D341Med (cell line): ENCODE measurements at places on chromosomes 5 and 9.

DNA sequence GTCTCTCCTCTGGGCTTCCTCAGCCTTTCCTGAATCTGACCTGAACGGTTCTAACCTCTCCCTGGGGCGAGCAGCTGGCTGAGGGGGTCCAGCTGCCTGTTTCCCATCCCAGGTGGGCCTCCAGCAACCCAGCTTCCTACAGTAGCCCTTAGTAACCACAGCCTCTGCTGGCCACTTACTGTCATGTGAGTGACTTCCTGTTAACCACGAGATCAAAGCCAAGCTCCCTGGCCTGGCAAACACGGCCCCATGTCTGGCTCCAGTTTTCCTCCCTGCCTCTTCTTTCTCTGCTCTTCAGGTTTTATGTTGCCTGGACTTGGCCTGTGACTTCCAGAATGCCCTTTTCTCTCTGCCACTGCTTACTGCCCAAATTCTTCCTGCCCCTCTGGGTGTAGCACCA, 47.2 kb upstream of the DAB2IP start:
- DNase-seq, result no peak

DNA sequence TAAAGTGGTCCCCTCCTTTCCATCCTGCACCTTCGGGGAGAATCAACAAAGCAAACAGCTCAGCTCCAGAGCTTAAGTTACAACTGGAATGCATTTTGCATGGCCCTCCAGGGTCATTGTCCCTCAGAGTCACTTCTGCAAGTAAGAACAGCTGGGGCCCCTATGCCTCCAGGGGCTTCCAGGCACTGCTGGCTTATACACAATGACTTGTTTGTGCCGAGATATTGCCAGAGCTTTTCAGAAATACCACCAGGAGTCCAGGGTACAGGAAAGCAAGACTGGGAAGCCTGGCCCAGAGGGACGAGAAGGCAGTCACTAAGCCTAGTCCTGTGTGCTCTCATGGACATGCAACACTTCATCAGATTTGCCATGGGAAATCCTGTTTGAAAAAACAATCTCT, 11.3 kb downstream of the FRMD3 start:
- no peak for DNase-seq

DNA sequence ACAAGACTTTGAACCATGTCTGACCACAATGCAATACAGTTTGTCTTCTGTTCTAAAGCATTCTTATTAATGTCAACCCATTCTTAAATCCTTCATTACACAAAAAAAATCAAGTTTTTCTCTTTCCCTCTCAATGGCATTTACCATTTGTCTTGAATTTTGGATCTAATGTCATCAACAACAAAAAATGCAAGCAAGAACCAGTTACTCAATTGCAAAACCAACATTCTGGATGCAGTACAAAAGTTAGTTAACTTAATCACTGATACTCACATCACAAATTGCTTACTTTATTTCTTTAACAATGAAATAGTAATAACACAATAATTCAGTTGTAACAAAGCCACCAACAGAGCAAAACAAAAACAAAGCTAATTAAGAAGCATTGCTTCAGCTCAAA, 6.0 kb downstream of the C9orf40 start:
- no peak for DNase-seq

DNA sequence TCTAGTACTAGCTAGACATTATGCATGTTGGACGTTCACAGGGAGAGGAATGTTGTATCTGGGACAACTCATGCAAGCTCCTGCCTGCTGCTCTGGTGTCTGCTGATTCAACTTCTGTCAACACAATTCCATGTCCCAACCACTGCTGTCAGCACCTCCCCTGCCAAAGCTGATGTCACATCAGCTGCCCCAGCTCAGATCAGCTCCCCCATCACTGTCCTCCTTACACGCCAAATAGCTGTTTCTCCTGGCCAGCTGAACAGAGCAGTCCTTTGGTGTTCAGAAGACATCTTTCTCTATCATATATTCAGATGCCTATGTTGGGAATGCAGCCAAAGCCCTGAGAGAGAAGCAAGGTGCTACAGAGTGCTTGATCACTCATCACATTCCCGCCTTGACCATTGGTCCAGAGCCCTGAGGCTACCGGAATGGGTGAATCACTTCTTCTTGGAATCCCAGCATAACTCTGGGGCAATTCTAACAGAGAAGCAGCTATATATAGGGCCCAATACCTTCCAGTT, 223.3 kb downstream of the SEC61B start:
- DNase-seq, result no peak

- no peak for DNase-seq
Measured at GRCh38 chr5:149632311-149633251, 51.3 kb downstream of the ARHGEF37 start.

DNA sequence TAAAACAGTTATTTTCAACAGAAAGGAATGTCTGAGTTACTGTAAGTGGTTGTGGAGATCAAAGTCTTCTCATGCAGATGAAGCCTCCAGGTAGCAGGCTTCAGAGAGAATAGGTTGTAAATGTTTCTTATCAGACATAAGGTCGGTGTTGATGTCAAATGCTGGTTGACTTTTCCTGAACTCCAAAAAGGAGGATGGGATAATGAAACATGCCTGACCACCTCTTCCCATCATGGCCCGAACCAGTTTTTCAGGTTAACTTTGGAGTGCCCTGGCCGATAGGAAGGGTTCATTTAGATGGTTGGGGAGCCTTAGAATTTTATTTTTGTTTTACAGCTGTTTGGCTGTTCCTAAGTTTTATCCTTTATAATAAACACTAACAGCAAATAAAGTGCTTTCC, 478.4 kb downstream of the ACTL7B start:
- no peak for DNase-seq

- DNase-seq, result no peak
Measured at GRCh38 chr9:128690684-128691034, 1.6 kb downstream of the SET start.

DNA sequence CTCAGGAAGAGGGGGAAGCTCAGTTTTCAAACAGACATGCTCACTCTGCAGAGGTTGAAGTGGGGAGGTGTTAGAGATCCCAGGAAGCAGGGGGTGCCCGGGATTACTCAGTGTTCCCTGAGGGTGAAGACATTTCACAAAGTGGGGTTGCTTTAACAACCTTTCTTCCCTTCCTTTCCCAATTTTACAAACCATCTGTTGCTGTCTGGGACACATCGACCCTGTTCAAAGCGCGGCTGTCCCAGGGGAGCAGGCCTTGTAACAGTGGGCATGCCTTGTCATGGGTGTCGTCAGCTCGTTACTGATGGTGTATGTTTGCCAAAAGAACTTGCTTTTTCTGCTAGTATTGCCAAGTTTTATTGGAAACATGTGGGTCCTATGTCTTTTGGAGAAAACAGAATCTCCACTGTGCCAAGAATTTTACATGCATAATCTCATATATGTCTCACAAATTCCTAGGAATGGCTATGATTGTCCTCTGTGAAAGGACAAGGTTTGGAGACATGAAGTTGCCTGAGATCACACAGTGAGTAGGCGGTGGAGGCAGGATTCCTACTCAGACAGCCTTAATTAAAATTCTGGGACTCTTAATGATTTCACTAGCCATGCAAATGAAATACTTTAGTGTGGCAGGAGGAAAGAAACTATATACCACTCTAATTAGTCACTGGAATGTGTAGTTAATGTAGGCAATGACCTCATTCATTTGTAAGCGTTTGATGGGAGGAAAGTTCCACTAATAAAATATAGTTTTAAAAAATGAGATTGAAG, 198.9 kb downstream of the NXNL2 start:
- DNase-seq, result no peak

- no peak for DNase-seq
Measured at GRCh38 chr9:113945784-113946183, 69.7 kb downstream of the ZNF618 start.

GRCh38 chr5:138978581-138978980, 103.4 kb upstream of the LRRTM2 start:
- no peak for DNase-seq

GRCh38 chr5:1292846-1293415, 1.9 kb downstream of the TERT start:
- no peak for DNase-seq

DNA sequence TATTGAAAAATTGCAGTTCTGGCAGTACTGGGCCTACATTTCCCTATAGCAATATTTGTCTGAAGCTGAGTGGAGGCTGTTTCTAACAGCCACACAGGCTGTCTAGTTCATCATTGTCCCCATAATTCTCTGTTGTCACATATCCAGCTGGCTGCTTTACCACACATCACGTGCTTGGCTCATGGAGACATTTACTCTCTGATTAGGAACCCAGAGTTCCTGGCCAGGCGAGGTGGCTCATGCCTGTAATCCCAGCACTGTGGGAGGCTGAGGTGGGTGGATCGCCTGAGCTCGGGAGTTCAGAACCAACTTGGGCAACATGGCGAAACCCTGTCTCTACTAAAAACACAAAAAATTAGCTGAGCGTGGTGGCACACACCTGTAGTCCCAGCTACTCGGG, 81.4 kb downstream of the PGM5 start:
- no peak for DNase-seq

DNA sequence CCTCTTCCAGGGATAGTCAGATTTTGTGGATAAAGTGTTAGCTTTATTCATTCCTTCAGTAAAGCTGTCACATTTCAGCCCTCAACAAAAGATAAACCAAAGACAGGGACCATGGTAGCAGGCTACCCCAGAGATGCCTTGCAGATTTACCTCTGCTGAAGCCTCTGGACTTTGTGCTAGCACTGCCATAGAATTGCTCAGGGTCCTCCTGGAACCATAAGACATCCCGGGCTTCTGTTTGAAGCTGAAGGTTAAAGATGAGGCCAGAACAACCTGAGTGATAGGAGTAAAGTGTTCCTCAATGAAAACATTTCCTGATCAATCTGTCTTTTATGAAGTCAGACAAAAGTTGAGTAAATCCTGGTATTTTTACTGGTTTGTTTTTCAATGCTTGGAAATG, 57.5 kb upstream of the ARL15 start:
- DNase-seq, result no peak

DNA sequence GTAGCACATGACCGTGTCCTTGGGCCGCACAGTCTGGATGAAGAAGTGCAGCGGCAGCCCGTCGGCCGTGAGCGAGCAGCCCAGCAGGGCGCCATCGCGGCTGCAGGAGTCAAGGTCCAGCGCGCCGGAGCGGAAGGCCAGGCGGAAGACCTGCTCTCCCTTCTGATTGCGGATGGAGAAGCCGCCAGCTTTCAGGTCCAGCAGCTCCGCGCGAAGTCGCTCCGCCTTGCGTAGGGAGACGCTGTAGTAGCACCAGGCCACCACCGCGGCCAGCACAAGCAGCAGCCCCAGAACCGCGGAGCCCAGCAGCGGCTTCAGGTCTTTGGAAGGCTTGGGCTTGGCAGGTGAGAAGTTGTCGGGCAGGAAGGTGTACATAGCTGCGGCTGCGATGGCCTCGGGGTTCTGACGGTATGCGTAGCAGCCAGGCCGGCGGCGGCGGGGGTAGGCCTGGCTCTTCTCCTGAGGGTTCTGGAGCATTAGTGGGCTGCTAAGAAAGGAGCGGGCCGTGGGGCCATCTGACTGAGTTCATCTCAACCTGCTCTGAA, 4.2 kb downstream of the MYORG start:
- peak; percentile 15 for DNase-seq

- no peak for DNase-seq
Measured at GRCh38 chr9:91192381-91193086, 169.2 kb downstream of the AUH start.

GRCh38 chr5:140240987-140241706, 61.8 kb downstream of the PFDN1 start:
- DNase-seq, result peak; percentile 60

GRCh38 chr9:127316586-127317323, 52.2 kb downstream of the GARNL3 start:
- no peak for DNase-seq

DNA sequence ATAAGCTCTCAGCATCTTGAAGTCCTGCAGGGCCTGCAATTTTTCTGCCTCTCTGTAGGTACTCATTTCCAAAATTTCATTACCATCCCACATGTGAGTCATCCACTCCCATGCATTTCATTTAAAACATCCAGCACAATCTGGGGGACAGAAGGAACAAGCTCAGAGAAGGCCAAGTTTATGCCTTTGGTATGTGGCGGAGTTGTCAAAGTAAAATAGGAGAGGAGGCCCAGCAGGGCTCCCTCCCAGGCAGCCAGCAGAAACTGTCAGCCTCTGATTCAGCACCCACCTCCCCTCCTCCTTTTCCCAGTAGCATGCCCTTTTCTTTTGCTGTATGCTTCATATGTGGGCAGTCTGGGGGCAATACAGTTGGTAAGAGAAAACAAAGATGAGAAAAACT, 126.4 kb upstream of the ZNF366 start:
- DNase-seq, result no peak
